ENCODE measurements at places on chromosomes 1 and 21.

DNA sequence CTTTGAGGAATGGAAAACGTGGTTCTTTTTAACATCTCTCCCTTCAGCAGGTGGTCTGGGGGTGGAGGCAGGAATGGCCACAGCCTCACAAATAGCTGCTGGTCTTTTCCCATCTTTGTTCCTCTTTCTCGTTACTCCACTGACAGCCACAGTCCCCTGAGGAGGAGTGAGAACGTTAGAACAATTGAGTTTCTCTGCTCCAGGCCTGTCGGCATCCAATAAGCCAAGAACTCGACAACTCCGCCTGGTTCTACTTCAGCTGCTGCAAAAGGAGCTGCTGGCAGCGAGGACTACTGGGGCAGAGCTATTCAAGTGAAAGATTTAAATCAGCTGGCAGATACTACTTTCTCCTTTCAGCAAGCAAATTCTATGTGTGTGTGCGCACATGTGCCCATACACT is 169.5 kb upstream of the GALNT2 start:
- DNase-seq = no peak

- no peak for DNase-seq
Observed at GRCh38 chr1:9233241-9233941, 1.2 kb upstream of the H6PD start.

DNA sequence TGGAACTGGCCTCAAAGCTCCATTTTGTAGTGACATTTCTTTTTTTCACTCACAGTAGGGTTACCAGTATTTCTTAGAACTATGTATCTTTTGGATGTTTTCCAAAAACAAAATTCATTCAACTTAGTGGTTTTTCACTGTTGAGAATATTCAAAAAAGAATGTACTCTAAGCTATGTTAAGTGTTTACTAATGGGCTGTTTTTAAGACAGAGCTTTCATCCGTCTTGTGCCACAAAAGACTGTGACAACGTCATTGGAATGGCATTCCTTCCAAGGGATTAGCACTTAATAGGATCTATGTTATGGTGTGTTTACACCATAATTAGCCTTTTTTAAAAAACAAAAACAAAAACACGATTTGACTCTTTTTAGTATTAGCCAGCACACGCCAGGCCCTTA is 66.8 kb downstream of the TTC3 start:
- no peak for DNase-seq

GRCh38 chr1:18419113-18419844 is 61.5 kb upstream of the KLHDC7A start:
- no peak for DNase-seq

DNA sequence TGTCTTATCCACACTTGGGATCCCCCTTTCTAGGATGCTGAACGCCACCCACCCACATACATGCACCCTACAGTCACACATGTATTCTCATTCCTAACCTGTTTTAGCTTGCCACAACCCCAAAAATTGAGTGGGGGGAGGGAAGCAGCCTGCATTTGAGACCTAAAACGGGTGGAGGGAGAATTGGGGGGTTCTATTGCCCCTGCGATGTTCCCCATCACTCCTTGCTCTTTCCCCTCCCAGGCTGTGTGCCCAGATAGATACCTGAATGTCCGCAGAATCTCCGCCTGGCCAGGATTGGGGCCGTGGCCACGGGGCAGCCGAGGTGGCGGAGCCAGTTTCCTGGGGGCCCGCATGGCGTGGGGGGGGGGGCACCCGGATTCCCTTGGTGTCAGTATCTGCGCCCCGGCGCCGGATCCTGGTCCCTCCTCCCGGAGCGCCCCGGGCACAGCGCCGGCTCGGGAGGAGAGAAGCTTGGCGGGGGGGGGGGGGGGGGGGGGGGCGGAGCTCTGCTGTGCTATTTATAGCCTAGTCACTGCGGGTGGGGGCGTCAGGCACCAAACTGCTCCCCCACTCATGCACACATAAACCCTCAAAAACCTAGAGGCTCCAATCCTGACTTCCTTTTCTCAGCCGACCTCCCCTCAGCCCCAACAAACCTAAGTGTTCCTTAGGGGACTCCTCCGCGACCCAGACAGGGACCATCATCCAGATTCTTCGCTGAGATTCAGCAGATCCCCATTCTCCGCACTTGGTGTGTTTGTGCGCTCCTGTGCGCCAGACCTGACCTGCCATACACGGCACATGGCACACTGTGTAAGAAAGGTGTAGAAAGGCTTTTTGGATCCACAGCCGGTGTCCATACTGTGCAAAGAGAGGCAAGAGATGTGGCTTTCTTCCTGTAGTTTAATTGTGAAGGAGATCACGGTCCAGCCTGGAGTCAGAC is 1.9 kb downstream of the ANKRD34A start:
- peak; percentile 73 for DNase-seq

DNA sequence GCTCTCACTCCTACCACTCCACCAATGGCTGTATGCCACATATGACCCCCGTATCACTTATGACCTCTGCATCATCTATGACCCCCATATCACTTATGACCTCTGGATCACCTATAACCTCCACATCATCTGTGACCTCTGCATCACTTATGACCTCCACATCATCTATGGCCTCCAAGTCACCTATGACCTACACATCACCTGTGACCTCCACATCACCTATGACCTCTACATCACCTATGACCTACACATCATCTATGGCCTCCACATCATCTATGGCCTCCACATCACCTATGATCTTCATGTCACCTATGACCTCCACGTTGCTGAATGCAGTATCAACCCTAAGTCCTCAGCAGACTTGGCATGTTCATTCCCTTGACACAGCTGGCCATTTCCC is 271.2 kb downstream of the MATN1 start:
- no peak for DNase-seq

- DNase-seq = no peak
Observed at GRCh38 chr21:34701726-34702125, 32.9 kb downstream of the CLIC6 start.

GRCh38 chr1:202860744-202861419 is 28.1 kb downstream of the RABIF start:
- DNase-seq = peak; percentile 50

DNA sequence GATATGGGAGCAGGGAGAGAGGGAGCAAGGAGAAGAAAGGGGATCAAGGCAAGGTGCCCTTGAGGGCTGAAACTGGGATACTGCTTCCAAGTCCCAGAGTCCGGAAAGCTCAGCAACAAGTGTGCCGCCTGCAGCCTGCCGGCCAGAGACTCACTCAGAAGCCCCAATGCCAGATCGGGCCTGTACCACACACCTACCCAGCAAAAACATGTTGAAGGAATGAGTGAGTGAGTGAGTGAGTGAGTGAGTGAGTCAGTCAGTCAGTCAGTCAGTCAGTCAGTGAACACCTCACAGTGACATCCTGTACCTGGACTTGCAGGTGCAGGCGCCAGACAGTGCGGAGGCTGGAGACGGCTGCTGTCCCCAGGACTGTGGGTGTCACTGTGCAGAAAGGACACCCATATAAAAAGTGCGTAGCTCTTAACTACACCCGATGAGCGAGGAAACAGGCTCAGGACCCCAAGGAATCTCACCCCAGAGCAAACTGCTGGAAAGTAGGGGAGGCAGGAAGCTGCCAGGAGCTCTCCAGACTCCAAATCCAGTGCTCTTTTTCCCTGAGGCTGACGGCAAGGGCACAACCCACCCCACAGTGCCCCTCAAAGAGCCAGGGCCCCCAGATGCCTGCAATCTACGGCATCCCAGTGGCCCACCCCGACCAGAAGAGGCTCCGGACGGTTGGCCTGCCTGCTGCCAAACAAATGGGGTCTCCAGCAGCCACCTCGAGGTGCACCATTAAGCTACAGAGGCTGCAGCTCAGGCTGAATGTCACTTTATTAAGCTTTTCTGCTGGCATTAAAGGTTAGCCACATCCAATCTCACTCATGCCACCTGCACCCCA is 261.7 kb downstream of the NPHP4 start:
- DNase-seq = no peak

DNA sequence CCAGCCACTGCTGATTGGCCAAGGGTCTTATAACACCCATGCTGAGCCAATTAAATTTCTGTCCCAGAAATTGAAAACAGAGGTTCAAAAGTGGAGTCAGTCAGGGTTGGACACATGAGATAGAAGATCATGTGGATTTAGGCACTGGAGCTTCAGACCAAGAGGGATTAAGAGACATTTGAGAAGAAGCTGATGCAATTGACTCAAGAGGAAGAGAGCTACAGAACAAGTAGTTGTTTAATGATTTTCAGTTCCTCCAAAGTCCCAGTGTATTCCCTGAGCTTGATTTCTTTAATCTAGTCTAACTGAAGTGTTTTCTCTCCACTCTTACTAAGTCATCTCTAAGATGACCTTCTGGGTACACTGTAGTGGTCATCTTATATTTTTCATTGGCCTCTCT is 227.1 kb downstream of the DUSP10 start:
- DNase-seq = no peak

GRCh38 chr1:186775881-186776560 is 52.7 kb upstream of the PLA2G4A start:
- DNase-seq = no peak

- DNase-seq = no peak
Observed at GRCh38 chr1:178918955-178919354, 48.1 kb upstream of the ANGPTL1 start.

- DNase-seq = no peak
Observed at GRCh38 chr1:177525176-177525575, 354.4 kb downstream of the BRINP2 start.

DNA sequence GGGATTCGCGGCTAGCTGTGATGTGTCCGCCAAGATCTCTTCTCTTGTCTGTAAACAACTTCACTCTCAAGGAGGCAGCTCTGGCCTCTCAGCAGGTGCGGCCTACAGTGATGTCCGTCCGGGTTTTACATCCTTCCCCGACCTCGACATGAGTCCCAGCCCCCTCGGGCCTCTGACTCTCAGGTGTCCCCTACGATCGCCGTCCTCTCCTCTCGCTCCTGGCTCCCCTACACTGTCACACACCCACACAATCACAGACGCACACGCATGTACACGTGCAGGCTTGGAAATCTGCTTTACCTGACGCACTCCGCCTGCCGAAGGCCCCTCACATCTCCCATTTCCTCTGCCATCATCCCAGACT is 797 bp upstream of the RSPH1 start:
- DNase-seq = no peak
